ENCODE measurements at places on chromosomes 6 and 20.

- no peak for DNase-seq
Measured at GRCh38 chr20:35290186-35290886, 1.9 kb downstream of the FAM83C start.

- DNase-seq, result no peak
Measured at GRCh38 chr6:31174378-31174777, 3.9 kb upstream of the POU5F1 start.

DNA sequence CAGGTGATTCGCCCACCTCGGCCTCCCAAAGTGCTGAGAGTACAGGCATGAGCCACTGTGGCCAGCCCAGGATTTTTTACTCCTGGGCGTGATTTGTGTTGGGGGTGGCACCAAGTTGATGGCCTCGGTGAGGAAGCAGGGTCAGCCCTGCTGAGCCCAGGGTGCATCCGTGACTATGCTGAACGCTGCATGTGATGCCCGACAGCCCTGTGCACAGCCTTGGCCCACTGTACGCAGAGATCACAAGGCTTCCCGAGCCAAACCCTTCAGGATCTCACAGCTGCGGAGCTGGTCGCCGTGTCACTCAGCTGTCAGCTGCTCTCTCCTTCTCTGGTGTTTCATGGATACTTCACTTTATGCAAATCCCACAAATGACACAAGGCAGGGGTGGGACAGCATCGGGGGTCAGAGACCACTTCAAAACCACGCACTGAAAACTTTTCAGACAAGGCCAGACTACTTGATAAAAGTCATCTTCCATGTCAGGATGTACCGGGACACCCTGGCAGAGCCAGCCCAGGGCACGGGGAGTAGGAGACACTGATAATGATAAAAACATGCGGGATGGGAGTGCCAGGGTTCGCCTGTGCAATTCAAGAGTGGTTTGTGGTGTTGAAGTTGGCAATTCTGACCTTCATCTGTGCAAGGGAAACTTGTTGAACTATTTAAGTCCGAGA lies 31.2 kb upstream of the RPS6KA2 start:
- DNase-seq, result no peak

DNA sequence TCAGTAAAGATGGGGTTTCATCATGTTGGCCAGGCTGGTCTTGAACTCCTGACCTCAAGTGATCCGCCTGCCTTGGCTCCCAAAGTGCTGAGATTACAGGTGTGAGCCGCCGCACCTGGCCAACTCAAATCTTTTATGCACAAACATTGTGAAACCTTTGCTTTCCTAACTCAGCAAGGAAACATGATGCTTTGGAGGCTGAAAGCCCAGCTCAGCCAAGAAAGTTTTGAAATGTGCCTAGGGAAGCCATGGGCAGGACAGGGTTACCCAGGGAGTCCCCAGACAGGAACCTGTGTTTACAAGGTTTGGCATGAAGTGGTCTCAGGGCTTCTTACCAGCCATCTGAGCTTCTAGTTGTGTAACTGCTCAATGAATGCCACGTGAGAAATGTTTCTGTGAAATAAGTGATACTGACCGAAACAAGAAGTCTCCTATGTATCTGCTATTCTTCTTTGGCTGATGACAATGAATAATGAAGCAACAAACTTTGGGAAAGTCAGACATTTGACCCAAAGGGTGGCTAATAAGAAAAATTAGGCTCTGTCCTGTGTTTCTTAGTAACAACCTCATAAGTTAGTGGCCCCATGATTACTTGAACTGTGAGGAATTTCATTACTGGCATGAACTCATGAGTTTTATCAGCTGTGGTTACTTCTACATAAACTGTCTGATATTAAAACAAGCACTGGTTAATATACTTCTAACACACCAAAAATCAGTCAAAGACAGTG lies 163.5 kb downstream of the KIF6 start:
- DNase-seq, result no peak

DNA sequence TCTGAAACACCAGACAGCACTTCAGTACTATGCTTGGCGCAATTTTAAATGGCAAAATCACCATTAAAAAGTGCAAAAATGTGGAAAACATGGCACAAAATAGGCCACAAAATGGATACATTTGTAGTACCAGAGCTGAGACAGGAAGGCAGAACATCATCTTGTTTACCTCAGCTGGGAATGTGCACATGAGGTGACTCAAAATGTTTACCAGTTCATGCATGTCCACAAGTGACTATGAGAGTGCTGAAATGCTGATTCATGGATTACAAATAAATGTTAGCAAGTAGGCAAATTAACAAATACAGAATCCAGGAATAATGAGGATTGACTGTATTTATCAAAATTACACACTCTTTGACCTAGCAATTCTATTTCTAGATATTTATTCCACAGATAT lies 201.6 kb downstream of the ISM1 start:
- DNase-seq, result no peak
